ENCODE measurements at places on chromosomes 6 and 20. TPM values are rescaled to one million over a fixed set of nuclear protein-coding genes. Genes with fewer than 3 reads are reported as not detected.

Gene ULBP3
- 11.0 TPM for total RNA-seq

Gene NR2E1
- total RNA-seq, result not detected

DNA sequence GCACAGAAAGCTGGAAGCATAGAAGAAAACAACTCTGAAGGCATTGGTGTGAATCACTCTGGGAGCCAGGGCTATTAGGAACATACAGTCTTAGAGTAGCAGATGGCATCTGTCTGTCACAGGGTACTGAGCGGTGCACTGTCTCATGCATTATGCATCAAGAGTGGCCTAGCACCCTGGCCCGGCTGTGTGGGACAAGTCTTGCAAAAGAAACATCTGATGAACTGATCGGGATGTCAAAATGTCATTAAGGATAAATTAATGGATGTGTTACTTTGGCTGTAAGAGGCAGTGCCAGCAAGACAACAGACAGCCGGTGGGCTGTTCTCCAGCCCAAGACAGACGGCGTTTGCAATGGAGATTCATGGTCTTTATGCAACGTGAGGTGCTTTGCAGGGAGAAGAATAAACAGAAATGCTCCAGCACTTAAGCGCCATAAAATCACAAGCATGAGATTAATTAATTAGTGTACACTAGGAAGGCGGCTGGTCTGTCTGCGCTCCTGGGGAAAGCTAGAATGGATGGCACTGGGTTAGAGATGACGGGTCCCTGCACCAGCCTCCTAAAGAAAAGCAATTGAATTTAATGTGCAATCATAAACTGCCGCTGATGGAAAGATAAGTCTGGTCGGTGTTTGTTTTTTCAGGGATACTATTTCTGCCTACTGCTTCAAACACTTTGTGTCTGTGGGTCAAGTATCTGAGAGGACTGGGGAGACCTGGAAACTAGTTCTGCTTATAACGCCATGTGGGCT lies 600.6 kb upstream of the CHD6 start:
- no peak for DNase-seq

- no peak for DNase-seq
These were observed 1.1 kb downstream of the PSMF1 start for GRCh38 chr20:1119524-1119923.

- DNase-seq, result no peak
These were observed 169.1 kb upstream of the CST7 start for GRCh38 chr20:24779946-24780345.

GRCh38 chr6:20811109-20811761 lies 277.0 kb downstream of the CDKAL1 start:
- peak; percentile 98 for DNase-seq

DNA sequence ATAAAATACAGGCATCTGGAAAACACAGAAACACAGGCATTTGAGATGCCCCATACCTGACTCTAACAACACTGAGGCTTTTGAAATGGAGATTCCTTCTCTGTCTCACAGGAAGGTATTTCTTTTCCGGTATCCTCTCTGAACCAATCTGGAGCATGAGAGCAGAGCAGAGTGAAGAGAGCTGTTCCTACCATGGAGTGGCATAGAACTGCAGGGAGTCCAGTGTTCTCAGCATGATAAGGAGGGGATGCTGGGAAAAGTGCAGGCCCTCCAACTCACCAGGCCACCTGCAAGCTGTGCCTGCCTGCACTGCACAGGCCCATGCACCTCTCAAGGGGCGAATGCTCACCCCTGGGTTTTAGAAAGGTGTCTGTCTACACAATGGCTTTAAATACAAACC lies 89.2 kb downstream of the FOXA2 start:
- no peak for DNase-seq

DNA sequence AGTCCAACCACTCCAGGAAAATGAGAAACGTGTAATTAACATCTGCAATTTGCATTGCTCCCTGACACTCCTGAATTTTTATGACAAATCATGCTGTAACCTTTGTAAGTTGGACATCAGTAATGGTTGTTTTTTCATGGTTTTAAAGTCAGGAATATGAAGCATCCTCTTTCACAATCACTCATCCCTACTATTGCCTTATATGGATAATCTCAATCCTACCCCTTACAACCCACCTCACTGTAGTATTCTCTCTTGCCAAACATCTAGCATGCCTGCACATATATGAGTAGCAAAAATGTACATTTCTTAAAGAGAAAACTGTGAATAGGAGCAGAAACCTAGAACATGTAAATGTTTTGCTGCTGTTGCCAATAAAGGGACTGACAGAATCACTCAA lies 729.5 kb downstream of the KIF16B start:
- DNase-seq, result no peak

DNA sequence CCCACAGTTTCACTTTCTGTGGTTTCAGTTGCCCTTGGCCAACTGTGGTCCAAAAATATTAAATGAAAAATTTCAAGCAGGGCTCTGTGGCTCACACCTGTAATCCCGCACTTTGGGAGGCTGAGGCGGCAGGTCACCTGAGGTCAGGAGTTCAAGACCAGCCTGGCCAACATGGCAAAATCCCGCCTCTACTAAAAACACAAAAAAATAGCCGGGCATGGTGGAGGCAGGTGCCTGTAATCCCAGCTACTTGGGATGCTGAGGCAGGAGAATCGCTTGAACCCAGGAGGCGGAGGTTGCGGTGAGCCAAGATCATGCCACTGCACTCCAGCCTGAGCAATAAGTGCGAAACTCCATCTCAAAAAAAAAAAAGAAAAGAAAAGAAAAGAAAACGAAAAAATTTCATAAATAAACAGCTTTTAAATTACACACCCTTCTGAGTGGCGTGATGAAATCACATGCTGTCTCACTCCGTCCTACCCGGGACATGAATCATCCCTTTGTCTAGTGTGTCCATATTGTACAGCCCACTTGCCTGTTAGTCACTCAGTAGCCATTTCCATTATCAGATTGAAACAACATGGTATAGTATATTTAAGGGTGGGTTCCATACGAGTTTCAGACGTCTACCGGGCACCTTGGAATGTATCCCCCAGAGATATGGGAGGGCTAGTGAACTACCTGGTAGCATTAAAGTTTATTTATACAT lies 11.7 kb downstream of the PTPRK start:
- no peak for DNase-seq

DNA sequence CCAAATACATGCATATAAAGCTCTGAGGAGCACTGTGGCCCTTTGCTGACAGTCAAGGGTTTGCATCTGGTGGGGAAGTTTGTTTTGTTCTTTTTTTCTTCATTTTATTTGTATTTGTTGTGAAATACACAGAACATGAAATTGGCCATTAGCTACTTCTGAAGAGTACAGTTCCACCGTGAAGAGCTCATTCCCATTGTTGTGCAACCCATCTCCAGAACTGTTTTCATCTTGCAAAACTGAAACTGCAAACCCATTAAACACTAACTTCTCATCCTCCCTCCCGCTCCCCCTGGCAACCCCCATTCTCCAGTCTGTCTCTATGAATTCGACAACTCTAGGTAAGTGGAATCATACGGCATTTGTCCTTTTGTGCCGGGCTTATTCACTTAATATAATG lies 231.3 kb downstream of the TFAP2C start:
- no peak for DNase-seq

Measured in glomerular endothelial cell (primary cell).